ENCODE measurements at places on chromosomes 13 and 19.

DNA sequence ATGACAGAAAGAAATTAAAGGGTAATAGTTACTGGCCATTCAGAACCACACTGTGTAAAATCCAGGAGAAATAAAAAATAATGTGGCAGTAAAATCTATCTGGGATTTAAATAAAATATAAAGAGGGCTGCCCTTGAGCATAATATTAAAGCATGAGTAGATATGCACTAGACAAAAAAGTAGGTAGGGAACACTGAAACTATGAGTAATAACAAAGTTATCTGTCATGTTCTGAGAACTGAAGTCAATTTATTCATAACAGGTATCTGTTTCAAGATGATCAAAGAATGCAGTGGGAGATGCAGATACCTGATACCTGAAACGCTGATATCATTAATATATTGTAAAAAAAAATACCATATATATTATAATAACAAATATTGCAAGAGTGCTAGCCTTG, 1672.0 kb downstream of the SLITRK5 start:
- DNase-seq, result no peak

DNA sequence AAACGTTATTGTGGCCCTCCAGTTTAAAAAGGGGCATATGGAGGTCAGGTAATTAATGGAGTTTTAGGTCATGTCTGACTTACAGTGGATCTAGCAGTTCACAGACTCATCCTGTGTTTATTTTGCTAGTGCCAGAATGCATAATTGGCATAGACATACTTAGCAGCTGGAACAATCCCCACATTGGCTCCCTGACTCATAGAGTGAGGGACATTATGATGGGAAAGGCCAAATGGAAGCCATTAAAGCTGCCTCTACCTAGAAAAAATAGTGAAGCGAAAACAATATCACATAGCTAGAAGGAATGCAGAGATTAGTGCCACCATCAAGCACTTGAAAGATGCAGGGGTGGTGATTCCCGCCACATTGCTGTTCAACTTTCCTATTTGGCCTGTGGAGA, 610.7 kb downstream of the SLITRK5 start:
- no peak for DNase-seq

DNA sequence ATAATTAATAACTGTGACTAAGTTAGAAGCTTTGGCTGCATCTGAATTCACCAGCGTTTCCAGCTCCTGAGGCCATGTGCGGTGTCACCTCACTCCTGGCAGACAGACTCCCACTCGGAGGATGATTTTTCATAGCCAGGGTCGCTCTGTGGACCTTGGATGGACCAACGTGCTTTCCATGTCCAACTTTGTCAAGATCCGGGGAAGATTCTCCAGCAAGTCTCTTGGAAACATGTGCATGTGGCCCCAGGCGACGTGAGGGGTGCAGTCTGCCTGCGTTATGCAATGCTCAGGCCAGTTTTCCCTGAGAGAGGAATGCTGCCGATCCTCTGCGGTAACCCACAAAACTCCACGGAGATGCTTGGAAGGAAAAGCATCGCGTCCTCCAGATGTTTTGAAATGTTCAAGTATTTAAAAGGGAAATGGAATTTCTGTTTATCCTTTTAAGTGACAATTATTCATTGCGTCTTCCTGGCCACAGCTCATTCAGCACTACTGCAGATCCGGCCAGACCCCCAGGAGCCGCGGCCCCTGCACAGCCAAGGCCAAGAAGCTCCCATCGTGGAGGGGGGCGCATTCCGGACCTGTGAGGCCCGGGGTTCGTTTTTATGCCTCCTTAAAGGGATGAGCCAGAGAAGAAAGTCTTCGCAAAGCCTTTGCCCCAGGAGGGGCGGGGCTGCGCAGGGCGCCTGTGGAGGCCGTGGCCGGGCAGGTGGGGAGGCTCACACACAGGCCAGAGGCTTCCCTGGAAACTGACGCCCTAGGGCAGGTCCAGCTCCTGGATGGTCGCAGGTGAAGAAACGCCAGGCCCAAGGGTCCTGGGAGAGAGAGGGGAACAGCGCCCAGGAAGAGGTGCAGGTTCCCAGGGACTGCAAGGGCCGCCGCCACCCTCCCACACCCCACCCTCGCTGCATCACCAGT, 46.0 kb downstream of the C13orf46 start:
- DNase-seq, result no peak

DNA sequence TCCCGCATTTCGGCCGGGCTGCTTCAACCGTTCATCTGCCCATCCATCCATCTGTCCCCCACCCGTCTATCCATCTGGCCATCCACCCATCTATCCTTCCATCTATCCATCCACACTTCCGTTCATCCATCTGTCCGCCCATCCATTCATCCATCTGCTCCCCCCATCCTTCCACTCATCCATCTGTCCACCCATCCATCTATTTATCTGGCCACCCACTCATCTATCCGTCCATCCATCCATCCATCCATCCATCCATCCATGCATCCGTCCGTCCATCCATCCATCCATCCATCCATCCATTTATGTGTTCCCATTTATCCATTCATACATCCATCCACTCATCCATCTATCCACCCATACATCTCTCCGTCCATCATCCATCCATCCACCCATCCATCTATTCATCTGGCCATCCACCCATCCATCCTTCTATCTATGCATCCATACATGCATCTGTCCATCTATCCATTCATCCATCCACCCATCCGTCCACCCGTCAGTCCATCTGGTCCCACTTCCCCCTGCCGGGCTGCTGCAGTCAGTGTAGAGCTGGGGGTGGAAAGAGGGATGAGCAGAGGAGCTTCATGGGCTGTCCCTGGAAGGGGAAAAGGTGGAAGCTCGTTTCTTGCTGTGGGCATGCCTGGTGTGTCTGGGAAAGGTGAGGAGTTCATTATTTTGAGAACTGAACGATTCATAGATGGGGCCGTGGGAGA, 722 bp downstream of the HSD11B1L start:
- DNase-seq, result no peak

DNA sequence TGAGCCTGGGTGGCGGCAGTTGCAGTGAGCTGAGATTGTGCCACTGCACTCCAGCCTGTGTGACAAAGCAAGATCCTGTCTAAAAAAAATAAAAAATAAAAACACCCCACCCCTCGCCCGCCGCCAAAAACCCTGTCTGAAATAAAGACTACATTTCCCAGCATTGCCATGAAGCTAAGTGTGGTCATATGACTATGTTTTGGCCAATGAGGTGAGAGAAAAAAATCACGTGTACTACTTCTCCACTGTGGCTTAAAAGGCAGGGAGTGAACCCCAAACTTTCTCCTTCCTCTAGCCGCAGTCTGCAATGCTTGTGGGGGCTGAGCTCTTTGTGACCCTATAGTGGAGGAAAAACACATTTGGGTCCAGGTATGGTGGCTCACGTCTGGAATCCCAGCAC, 54.9 kb downstream of the COLGALT1 start:
- no peak for DNase-seq

DNA sequence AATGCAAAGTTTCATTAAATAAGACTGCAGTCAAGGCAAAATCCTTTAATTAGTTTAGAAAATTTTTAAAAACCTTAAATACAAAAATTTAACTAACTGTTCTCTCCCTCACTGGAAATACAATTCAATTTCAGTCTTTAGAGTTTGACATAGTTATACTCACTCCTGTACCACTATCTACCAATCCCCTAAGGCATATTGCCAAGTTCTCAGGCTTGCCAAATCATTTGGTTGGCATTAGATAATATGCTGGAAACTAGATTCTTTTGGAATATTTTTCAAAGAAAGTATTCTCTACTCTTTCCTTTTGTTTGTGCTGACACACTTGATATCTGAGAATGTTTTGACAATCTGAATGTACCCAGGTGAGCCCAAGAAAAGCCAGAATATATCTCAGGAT, 77.2 kb downstream of the TSC22D1 start:
- DNase-seq, result no peak

DNA sequence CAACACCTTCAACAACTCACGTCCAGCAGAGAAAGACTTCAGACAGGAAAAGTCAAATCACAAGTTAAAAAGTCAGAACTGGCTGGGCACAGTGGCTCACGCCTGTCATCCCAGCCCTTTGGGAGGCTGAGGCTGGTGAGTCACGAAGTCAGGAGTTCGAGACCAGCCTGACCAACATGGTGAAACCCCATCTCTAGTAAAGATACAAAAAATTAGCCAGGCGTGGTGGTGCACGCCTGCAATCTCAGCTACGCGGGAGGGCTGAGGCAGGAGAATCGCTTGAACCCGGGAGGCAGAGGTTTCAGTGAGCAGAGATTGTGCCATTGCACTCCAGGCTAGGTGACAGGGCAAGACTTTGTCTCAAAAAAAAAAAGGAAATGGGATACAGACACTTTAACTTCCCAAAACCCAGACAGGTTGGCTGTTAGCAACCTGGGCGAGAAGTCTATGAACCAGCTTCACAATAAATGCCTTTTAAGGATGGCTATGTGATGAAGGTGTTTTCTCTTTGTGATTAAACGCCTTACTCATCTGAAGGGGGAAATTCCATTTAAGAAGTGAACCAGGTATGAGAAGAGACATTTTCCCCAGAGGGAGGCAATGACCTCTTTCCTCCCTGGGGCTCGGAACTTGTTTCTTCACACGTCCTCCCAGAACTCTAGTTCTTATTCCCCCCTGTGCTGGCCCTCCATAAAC, 80.4 kb downstream of the INSR start:
- DNase-seq, result no peak

DNA sequence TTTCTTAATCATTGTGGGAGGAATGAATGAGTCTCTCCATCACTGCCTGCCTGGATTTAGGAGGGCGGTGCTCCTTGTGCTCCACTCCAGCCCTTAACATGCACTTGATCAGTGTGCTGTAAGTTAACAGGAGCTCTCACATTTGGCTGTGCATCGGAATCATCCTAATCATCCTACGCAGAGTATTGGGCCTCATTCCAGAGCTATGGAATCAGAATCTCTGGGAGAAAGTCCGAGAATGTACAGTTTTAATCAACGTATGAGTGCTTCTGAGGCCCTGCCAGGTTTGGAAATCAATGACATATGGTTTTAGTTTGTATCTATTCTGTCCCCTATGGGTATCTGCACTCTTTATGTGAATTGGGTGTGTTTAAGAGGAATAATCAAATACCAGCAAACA, 34.9 kb upstream of the DCLK1 start:
- no peak for DNase-seq

GRCh38 chr13:79519255-79519654, 38.3 kb downstream of the NDFIP2 start:
- no peak for DNase-seq

- no peak for DNase-seq
Measured at GRCh38 chr19:13053238-13053637, 49.4 kb downstream of the LYL1 start.

GRCh38 chr13:72896869-72897268, 114.9 kb downstream of the PIBF1 start:
- no peak for DNase-seq

DNA sequence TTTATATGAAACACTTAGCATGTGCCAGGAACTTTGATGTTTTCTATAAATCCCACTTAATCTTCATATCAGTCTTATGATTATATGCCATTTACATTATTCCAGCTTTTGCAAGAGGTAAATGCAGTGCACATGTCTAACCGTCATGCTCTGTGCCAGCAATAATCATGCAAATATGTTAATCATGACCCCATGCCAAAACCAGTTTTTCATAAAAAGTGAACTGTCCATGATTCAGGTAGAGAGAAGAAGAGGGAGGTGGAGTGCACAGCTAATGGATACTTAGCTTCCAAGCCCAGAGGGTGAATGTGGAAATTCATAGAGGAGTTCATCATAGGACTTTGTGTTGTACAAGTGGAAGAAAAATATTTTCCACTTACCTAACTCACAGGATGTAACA, 458.4 kb downstream of the TBC1D4 start:
- DNase-seq, result no peak

DNA sequence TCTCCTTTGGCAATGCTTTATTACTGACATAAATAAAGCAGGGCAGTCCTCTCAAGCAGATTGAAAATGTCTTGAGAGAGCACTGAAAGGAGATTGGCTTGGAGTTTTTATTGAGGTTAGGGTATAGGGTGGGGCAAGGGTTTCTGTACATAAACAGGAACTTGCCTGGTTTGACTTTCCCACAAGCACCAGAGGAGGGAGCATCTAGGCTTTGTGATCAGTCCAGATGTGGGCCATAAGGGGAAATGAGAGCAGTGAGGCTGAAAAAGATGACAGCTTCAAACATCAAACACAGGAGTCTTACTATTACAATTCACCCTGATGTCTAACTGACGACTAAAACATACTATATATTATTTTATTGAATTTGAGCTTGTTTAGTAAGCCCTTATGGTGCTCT, 260.9 kb downstream of the MTUS2 start:
- DNase-seq, result no peak
